Mammary epithelial cell (primary cell): ENCODE measurements at places on chromosomes 4 and X. TPM values are rescaled to one million over a fixed set of nuclear protein-coding genes. Genes with fewer than 3 reads are reported as not detected.
A peak's percentile ranks its signal among the peaks of the same experiment; 100 is the strongest.

Gene ZBTB33
- 4.9 TPM for polyA plus RNA-seq

Gene GUF1
- polyA plus RNA-seq, result 11.2 TPM

Gene IL2
- polyA plus RNA-seq, result not detected

Gene BST1
- 0.50 TPM for polyA plus RNA-seq

Gene CXCL11
- 0.06 TPM for polyA plus RNA-seq

Gene FRMD7
- not detected for polyA plus RNA-seq

Gene FAM120C
- polyA plus RNA-seq, result 2.1 TPM

Gene FAAH2
- polyA plus RNA-seq, result 0.23 TPM

Gene GNRHR
- 0.05 TPM for polyA plus RNA-seq

Gene RNF150
- 0.01 TPM for polyA plus RNA-seq

Gene PCDH18
- polyA plus RNA-seq, result 0.01 TPM

Gene SLC34A2
- 0.08 TPM for polyA plus RNA-seq

Gene GJB1
- polyA plus RNA-seq, result not detected

Gene TRO
- 0.24 TPM for polyA plus RNA-seq

GRCh38 chr4:140790765-140791164, 34.6 kb upstream of the TBC1D9 start:
- peak; percentile 3 for DNase-seq

DNA sequence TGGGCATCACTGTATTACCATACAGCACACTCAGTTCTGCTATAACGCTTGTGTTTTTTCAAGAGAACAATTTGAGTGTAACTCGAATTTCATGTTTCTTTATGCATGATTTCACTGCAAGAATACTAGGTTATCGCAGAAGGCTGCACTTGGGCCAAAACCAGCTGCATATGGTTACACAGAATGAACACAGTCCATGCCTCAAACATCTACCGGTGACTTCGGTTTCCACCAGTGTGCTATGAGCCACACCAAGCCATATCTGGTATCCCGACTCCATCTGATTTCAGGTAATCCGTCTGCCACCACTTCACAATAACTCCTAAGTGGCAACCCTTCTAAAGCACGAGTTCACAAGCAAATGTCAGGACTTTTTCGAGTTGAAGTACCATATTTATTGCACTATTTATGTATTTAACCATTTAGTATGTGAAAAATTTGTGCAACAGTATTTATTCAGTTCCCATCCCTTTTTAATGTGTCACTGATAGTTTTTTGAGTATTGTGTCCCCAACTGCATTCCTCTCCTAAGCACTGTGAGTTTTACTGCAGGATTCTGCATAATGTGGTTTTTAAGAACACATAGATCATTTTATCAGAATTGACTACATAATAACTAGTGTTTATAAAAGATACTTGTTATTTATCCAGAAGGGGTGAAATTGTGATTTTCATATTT, 111.8 kb downstream of the APBB2 start:
- no peak for DNase-seq

DNA sequence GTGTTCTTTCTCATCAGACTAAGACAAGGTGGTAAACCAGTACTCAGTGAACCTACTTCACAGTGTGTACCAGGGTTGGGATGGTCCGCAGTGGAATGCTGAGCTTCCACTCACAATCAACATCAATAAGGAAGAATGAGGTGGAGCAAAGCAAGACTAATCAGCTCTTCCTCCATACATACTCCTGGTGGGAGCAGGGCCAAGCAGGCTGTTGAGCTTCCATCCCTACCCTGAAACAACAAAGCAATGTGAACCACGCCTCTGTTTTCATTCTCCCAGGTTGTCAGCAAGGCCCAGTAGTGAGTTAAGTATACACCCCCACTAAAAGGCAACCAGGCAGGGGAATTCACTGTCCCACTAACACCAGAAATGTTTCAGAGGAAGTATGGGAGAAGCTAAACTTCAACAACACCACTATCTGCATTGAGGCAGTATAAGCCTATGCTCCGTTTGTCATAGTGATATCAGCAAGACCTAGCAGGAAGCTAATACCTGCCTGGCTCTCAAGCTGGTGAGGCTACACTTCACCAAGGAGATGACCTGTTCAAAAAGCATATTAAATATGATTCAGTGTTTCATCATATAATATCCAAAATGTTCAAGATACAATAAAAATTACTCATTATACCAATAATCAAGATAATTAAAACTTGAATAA, 109.5 kb downstream of the DDX60 start:
- DNase-seq, result no peak

DNA sequence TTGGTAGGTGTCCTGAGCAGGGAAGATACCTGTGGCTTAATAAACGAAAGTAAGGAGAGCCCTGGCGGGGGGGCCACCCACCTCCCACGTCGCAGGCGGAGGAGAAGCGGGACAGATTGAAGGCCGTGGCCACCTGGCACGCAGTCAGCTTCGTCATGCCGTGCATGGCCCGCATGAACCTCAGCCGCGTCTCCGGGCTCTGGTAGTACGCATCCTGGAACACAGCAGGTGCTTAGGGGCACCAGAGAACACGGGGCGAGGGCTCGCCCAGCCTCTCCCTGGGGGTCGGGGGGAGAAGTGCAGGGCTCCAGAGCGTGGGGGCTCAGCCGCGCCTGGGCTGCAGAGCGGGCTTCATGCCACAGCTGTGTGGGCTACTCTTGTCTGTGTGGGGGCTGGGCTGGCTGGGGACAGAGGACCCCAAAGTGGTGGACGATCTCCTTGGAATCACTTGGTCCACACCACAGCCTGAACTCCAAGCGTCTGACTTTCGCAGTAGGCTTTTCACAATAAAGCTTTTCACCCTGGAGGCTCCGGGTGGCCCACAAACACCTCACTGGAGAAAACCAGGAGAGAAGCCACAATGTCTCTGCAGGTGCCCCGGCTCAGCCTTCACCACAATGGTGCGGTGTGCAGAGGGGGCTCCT, 27.1 kb upstream of the SLC25A6 start:
- no peak for DNase-seq

GRCh38 chr4:181157647-181158046, 1085.6 kb upstream of the TENM3 start:
- DNase-seq, result no peak

GRCh38 chr4:72546456-72546855, 22.6 kb downstream of the ADAMTS3 start:
- DNase-seq, result no peak

DNA sequence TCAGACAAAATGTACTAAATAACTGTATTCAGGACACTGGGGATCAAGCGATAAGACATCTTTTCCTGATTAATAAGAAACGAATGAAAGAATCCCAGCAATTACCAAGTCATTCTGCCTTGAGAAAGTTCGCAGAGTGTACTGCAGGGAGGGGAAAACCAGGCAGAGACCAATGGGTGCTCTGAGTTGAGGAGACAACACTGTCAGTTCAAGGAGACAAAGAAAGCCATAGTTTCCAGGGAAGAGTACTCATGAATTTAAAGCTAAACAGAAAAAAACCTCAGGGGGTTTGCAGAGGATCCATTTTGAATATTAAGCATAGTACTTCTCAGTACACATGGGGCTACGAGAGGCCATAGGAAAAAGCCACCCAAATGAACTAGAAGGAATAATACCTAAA, 573.0 kb downstream of the KCTD8 start:
- no peak for DNase-seq

DNA sequence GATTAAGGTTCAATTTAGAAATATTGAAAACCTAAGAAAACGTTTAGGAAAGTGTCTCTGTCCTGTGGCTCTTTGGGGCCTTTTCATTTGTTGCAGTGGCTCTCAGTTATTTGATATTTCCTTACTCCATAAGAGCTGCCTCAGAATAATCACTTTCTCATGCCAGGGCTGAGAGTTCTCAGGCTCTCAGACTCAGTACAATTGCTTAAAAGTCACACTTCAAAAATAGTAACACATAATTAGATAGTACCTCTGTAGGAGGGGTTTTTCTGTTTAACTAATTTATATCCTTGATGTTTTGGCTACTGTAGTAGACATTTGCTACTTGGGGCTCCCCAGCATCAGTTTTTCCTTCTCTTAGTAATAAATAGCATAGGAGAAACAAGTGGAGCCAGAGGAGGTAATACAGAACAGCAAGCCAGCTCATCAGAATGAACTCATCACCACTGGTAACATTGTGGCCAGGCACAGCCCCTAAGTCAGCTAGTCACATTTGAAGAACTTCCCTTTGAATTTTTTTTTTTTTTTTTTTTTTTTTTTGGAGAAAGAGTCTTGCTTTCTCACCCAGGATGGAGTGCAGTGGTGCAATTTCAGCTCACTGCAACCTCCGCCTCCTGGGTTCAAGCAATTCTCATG, 8.0 kb upstream of the HNRNPD start:
- DNase-seq, result no peak

DNA sequence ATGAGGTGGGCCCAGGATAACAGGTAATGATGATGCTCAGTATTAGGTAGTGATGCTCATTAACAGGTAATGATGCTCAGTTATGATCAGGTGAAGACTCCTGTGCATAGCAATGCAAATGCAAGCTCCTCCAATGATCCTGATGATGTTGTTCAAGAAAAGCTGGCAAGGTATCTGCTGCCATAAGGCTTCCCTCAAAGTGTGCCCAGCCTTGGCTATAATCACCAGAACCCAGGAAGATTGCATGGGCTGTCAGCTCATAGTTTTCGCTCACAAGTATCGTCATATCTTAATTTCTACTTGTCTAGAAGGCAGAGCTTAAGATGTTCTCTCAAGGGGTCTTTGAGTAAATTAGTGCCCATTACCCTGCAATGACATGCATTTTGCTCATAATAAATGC, 366.2 kb upstream of the CLNK start:
- DNase-seq, result no peak

- DNase-seq, result no peak
Measured at GRCh38 chr4:188627892-188628291, 488.7 kb downstream of the TRIML1 start.

DNA sequence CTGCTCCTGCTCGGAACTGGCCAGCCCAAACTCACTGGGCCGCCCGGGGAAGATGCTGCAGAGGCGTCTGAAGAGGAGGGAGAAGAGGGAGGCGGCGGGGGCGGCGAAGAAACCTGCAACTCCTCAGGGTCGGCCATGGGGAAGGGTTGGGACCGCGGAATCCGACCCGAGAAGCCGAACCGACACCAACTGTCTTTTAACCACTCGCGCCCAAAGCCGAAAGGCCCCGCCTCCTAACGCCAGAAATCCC, at the start of gene C4orf46:
Gene C4orf46 (minus strand): TSS at position 223 of the 250 bp plus-strand sequence. CDS start 86 bp downstream, at position 137.
- DNase-seq, result no peak

- DNase-seq, result no peak
Measured at GRCh38 chr4:154366956-154367355, 124.6 kb downstream of the DCHS2 start.

- DNase-seq, result no peak
Measured at GRCh38 chr4:73505567-73505966, 24.0 kb downstream of the AFM start.

DNA sequence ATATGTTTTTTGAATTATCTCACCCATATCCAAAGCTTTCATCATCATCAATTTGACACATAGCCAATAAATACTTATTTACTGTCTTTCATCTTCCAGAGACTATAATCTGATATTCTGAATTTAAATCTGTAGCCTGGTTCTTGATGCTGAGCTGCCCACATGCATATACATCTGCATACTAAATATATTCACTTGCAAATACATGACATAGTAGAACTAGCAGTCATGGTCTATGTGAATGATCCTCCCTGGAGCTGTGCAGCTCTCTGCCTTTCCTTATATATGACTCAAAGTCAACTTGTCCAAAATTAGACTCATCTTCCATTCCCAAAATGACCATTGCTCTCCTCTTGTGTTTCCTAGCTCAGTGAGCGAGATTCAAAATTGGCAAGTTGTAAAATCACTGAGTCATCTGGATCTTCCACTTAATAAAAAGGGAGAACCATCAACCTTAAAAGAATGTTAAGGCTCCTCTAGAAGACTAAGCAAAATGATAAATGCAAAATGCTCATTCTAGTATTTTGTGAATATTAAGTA, 448.2 kb downstream of the PPARGC1A start:
- no peak for DNase-seq

GRCh38 chrX:1491851-1492349, 39.2 kb upstream of the ASMTL start:
- DNase-seq, result no peak

GRCh38 chr4:102809691-102810090, 17.7 kb downstream of the UBE2D3 start:
- DNase-seq, result no peak

DNA sequence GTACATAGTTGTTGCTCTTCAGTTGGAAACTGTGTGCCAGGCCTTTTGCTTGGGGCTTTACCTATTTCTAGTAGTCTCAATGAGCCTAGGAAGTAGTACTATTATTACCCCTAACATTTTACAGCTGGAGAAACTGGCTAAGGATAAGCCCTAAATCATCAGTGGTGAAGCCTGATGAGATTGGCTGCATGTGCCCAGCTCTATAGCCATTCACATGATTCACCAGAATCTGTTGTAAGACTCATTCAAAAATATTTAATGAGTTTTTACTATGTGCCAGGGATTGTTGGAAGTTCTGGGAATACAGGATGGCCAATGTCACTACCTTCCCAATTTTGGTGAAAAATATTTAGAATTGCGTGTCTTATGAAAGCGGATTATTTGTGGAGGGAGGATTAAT, 2.8 kb downstream of the KIT start:
- no peak for DNase-seq

GRCh38 chr4:104901961-104902605, 244.6 kb upstream of the TET2 start:
- no peak for DNase-seq

DNA sequence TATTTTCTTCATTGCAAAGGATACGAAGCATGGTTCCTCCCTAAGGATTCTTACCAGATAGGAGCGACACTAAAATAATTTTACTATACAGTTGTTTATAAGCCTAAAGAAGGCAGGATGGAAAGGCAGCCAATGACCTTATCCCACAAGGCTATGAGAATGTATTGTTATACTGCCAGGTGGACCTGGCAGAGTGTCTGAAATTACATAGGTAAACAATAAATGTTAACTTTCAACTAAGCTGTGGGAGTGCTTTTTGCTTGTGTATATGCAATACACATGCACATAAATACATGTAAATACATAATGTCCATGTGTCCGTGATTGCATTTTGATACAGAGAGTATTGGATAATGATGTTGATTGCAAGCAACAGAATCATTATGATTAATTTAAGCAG, 850.6 kb downstream of the CENPC start:
- no peak for DNase-seq

DNA sequence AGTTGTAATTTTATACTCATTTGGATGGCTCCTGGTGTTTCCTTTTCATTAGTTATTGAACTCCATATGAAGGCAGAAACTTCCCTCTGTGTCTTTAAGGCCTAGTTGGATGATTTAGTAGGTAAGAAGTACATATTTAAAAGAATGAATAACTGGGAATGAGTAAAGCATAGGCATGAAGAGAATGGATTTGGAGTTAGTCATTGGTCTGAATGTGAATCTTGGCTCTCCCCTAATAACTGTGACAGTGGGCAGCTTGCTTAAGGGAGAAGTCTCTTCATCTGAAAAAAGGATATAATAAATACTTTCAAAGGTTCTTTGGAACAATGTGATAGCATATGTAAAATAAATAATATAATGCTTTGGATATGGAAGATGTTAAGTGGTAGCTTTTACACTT, 13.2 kb downstream of the SNX25 start:
- peak; percentile 42 for DNase-seq

GRCh38 chr4:128600996-128601871, 208.3 kb upstream of the JADE1 start:
- peak; percentile 92 for DNase-seq

GRCh38 chr4:113971706-113972360, 7.6 kb downstream of the ARSJ start:
- peak; percentile 12 for DNase-seq

- DNase-seq, result no peak
Measured at GRCh38 chr4:25489253-25489797, 112.3 kb downstream of the ANAPC4 start.
